HFFc6 (cell line): ENCODE measurements at places on chromosomes 12 and 14.

DNA sequence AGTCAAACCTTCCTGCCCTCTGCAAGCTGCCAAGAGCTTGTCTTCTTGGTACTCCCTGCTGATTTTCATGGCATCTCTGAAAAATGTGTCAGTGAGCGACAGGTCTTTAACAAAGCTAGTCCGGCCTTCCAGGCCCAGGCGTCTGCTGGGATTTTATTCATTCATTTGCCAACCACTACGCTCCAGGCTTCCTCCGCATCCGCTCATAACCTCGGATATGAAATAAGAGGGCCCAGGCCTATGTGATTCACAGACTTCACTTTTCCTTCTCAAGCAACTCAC, 13.8 kb downstream of the TSPAN9 start:
- DNase-seq, result no peak

- DNase-seq, result no peak
These were observed 97.2 kb upstream of the PSMC1 start for GRCh38 chr14:90159146-90159545.

DNA sequence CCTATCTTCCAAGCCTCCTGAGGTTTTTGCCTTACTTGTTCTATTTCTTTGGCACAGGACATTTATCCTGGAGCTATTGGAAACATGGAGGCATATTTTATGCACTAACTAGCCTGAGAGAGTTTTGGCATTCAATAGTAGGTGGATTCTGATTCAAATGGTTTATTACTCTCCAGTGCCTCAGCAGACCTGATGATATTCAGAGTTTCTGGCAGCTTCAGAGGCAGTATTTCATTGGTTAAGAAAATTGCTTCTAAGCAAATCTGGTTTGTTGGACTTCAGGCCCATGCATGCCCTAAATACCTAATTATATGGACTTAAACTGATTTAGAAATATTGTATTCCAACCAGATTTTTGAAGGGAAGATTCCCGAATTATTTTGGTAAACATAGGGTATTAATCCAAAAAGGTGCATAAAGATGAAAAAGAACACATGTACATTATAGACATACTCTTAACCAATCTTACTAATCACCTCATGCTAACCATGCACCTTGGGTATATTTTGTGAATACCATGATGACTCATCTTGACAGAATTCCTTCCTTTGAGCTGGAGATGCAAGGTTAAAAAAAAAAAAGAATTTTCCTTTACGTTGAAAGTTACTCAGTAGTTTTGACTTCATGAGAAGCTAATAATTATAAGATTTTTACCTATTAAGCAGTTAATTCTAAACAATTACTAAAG, 44.3 kb upstream of the KTN1 start:
- no peak for DNase-seq

GRCh38 chr12:116308647-116309046, 31.2 kb upstream of the MED13L start:
- DNase-seq, result no peak

- DNase-seq, result no peak
These were observed 13.1 kb downstream of the P2RX2 start for GRCh38 chr12:132631666-132632065.

- no peak for DNase-seq
These were observed 68.8 kb downstream of the LLPH start for GRCh38 chr12:66061557-66062289.
